ENCODE measurements at places on chromosomes 16 and 17.

- no peak for DNase-seq
These were observed 1.1 kb downstream of the TSEN54 start for GRCh38 chr17:75517297-75517865.

GRCh38 chr17:74610108-74610507 is 13.4 kb downstream of the CD300E start:
- no peak for DNase-seq

DNA sequence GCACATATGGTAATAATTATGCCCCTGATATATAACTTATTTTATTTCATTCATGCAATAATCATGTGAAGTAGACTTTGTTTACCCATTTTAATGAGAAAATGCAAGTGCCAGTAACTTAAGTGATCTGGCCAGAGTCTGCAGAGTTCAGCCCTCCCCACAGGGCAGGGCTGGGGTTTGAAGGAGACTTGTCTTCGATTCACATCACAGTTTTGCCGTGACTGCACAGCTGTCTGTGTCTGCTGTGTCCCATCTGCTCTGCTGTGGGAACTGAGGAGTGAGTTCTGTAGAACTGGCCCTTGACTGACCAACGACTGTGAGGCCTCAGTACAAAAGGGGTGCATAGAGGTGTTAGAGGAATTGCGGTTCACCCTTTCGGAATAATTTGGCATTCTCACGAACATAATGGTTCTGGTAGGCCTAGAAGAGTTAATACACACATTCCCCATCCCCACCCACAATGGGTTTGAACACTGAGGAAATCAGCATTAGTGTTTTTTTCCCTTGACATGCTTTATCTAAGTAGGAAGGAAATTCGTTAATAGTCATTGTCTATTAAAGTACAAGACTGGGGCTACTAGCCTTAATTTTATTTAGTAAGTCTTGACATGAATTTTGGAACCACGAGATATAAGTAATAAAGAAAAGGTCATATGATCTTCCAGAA is 113.6 kb upstream of the MON1B start:
- DNase-seq, result no peak

DNA sequence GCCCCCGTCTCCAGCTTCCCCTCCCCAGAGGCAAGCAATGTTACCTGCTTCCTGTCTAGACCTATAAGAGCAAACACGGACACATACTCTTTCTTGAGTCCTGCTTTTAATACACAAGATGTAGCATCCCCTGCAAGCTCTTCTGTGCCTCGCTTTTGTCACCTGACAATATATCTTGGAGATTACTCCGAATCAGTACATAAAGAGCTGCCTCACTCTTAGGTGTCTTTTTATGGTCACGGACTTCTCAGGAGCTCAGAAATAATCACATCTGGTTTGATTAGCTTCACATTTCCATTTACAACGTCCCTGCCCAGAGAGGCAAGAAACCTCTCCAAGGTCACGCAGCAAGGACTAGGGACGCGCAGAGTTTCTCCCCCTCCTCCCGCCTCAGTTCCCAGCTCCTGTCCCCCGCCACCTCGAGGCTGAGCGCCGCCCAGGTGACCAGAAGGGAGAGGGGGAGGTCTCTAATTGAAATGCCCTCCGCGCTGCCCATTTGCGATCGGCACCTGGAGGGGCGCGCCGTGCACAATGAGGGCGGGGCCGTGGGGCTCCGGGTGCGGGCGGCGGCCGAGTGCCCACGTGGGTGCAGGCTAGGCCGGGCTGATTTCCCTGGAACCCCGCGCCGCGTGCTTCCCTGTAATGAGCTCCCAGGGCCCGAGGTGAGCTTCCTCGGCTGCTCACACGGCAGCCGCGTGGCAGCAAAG is 13.8 kb upstream of the SEZ6 start:
- DNase-seq, result no peak

DNA sequence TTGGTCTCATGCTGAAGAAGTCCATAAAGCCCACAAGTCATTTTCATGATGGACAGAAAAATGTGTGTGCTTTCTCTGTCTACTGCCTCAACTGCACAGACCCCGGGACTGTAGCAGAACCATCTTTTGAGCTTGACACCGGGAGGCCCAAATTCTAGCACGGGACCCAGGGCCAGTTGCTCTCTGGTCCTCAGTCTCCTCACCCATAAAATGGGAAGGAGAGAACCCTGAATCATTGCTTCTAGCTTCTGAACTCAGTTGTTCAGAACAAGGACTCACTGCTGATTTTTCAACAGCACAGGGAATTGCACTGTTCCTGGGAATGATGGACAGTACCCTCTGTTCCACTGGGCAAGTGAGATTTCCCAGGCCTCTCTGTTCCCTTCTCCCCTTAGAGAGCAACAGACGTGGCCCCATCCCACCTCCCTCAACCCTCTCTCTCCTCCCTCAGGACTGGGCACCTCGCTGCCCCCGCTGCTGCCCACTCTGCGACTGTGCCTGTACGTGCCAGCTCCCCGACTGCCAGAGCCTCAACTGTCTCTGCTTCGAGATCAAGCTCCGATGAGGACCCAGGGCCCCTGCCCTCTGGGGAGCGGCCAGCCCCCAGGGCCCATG is 2.2 kb upstream of the ALDOA start:
- no peak for DNase-seq

- DNase-seq, result no peak
These were observed 11.4 kb downstream of the ACSF3 start for GRCh38 chr16:89104930-89105571.

- no peak for DNase-seq
These were observed 72.6 kb upstream of the CNEP1R1 start for GRCh38 chr16:49952386-49952785.

GRCh38 chr17:50219939-50220465 is 18.6 kb upstream of the COL1A1 start:
- DNase-seq, result no peak

DNA sequence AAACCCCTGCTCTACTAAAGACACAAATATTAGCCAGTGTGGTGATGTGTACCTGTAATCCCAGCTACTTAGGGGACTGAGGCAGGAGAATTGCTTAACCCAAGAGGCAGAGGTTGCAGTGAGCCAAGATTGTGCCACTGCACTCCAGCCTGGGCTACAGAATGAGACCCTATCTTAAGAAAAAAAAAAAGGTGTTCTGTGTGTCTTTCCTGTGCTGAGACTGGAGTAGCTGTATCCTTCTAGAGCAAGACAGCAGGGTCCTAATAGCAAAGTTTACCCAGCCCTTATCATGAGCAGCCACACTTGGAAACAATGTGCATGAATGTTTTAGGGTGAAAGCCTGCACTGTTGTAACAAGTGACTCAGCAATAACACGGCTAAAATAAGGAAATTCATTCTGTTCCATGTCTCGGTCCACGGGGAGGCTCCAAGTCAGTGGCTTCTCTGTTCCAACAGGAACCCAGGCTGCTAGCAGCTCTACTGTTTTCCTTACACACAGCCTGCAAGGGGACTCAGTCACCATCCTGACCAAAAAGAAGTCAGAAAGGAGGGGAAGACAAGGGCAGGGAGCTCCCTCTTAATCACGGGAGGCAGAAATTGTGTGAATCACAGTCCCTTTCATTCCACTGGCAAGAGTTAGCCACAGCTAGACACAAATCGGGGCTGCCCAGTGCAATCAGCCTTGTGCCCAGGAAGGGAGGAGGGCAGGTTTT is 7.1 kb upstream of the SLC5A11 start:
- no peak for DNase-seq

DNA sequence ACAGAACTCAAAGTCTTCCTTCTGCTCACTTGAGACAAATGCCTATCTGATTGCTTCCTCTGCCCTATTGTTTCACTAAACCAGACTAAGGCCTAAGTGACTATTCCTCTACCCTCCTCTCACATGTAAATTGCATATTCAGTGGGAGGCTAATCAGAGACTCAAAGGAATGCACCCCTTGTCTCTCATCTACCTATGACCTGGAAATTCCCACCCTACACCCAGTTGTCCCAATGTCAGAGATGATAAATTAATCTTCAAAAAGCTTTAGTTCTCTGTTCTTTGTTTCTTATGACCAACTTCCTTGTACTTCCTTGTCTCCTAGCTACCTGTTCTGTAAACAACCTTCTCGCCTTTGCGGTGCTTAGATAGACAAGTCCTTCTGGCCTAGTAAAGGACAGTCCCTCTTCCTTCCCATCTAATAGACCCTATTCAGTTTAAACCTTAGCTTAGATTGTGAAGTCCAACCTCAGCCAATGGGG is 76.0 kb downstream of the EMP2 start:
- no peak for DNase-seq

DNA sequence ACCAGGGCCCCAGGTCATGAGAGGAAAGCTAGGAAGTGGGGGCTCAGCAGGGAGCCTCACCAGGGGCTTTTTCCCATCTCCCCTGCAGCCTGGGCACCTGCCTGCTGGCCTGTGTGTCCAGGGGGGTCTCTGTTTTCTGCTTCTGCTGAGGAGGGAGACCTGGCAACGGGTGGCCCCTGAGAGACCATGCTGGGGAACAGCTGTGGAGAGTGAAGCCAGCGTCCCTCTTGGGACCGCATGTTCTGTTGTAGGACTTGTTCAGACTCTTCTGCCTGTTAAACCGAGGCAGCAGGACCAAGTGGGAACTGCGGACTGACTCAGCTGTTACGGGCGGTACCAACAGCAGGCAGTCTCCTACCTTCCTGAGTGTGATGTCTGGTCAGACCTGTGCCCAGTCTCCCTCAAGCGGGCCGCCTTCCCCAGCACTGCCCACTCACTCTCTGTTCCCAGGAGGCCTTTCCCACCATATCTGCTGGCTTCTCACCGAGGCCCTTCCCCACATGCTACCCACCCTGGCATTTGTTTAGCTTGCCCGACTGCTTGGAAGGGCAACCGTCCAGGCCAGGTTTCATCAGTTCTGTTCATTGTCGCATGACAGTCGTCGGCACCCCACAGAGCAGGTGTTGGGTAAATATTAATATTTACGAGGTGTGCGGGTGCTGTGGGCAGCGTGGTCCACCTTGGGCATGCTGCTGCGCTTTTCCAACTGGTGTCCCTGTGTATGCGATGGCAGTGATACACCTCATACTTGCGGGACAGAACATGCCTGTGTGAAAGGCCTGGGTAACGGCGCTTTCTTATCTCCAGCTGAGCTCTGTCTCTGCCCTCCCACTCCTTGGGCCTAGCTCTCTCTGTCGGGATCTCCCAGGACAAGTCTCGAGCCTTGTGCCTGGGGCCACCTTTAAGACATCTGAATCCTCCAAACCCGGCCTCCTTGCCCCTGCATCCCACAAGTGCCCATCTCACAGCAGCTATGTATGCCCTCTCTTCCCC is 69.4 kb downstream of the MPRIP start:
- no peak for DNase-seq

DNA sequence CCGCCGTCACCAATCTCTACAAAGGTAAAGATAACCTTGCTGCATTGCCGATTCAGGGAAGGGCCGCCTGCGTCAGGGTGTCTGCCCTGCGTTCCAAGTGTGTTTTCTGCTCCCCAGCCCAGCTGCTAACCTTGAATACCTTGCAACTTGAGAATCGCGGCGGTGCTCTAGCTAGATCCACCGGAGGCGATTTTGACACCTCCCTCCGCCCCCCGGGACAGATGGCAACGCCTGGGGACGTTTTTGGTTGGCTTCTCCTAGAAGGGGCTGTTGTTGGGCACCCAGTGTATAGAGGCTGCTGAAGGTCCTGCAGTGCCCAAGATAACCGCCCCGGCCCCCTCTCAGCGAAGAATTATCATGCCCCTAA is 1.5 kb downstream of the HAPSTR1 start:
- DNase-seq, result peak; percentile 4

- peak; percentile 57 for DNase-seq
These were observed 27.3 kb downstream of the TBC1D16 start for GRCh38 chr17:80008383-80008840.

- DNase-seq, result peak; percentile 25
These were observed 15.5 kb upstream of the NFATC3 start for GRCh38 chr16:68069511-68070248.

GRCh38 chr17:73371836-73372235 is 60.0 kb upstream of the CDC42EP4 start:
- no peak for DNase-seq

GRCh38 chr16:11152677-11153331 is 103.2 kb downstream of the SOCS1 start:
- DNase-seq, result no peak

DNA sequence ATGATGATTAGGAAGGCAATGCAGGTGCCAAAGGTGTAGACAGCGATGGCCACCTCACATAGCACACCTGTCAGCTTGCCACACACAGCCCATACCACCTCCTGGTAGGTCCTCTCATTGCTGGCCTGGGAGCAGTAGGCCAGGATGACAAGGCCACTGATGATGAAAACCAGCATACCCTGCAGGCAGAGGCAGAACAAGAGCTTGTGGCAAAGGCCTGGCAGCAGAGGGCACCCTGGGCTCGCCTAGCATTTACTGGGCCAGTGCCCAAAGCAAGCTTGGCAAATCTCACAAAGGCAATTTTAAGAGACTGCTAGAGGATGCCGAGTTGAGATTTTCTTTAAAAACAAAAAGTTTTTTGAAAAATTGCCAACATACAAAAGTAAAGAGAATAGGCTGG is 5.9 kb downstream of the SLC38A7 start:
- no peak for DNase-seq

DNA sequence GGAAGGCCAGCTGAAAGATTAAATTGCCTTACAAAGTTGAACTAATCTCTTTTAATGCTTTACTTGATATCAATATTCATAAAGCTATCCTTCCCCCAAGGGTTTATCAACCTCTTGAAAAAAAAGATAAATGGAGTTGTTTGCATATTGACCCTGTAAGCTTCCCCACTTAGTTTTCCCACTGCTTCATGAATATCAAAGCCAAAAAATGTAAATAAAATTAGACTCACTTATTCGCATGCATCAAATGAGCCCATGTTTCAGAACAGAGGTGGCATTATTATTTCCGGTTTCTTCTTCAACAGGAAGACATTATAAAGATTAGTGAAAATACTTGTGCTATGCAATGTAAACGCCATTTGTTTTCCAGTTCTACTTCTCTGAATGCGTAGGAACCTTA is 150.7 kb downstream of the CDH11 start:
- DNase-seq, result no peak

GRCh38 chr16:61002479-61003204 is 1033.6 kb downstream of the CDH8 start:
- DNase-seq, result no peak

GRCh38 chr16:57783883-57784282 is 18.4 kb downstream of the KIFC3 start:
- no peak for DNase-seq

DNA sequence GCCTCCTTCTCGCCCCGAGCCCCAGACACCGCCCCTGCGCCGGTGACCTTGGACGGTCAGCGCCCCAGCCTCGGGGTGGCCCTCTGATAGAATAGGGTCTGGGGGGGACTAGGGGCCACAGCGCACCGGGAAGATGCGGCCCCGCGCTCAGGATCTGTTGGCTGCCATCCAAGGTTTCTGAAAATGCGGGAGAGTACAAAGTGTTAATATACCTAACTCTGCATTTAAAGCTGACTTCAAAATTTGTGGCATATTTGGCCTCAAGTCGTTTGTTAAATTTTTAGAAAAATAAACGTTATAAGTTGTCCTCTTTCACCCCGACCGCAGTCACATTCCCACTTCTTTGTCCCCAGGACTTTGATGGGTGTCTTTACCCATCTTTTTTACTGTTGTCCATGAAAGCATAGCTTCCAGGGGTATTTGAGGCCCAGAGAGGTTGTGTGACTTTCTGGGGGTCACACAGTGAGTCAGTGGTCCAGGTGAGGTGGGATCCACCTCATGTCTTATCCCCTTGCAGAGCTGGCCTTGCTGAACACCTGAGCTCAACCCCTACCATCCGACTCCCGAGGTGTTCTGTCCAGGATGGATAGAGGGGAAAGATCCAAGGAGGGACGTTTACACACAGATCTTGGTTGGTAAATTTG is 796 bp downstream of the NT5M start:
- DNase-seq, result no peak

- no peak for DNase-seq
These were observed 17.8 kb upstream of the CLEC3A start for GRCh38 chr16:78004517-78004916.

GRCh38 chr17:30346221-30346795 is 12.5 kb upstream of the TMIGD1 start:
- DNase-seq, result no peak

GRCh38 chr17:40265337-40265736 is 22.3 kb upstream of the CDC6 start:
- DNase-seq, result no peak

Measured in activated T-helper 1 cell treated with Interleukin-2 at 50 U/mL for 16 hours (primary cell).